ENCODE measurements at places on chromosomes 12 and 14.

DNA sequence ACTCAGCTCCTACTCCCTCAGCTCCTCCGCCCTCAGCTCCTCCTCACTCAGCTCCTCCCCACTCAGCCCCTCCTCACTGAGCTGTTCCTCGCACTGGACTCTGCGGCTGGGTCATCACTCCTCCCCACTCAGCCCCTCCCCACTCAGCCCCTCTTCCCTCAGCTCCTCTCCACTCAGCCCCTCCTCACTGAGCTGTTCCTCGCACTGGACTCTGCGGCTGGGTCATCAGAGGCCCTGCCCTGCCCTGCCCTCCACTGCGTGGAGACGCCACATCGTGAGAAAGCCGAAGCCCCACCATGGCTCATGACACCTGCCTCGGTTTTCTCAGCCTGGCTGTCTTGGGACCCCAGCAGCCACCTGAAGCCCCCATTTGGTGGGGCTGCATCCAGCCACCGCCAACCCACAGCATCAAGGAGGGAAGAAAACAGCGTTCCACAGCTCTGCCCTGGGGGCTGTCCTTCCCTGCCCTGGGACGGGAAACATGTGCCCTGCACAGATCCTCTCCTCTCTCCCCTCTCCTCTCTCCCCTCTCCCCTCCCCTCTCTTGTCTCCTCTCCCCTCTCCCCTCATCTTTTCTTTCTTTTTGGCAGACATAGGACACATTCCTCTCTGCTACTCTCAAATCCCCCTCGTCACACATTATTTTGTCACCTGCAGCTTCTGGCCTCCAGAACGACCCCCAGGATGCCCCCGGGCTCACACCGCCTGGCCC, 17.7 kb downstream of the NOC4L start:
- peak; percentile 11 for DNase-seq

DNA sequence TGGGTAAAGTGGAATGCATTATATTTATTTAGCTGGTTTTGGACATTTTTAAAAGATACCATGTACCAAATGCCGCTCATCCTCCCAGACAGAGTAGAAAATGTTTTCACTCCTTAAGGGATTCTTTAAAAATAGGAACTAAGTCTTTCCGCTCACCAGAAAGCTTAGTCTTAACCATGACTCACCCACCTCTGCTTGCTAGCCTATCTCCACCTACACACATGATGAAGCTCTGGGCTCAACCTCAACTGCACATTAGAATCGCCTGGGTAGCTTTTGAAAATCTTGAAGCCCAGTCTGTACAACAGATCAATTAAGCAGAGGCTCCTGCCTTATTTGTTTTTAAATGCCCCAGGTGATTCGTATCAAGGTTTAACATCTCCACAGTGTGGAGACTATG, 260.5 kb downstream of the NEDD1 start:
- DNase-seq = peak; percentile 19

DNA sequence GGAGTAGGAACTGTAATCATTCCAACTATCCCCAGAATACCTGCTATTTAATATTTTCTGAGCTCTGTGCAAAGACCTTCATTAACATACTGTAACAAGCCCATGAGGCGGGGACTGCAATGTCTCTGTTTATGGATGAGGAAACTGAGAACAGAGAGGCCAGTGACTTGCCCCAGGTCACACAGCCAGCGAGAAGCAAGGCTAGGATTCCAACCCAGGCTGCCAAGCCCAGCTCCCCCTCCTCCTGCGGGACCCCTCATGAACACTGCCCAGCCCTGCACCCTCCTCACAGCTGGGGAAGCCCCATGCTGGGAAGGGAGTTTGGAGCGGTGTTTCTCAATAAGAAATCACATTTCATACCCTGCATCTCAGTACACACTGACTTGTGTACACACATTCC, 10.9 kb downstream of the HVCN1 start:
- no peak for DNase-seq

DNA sequence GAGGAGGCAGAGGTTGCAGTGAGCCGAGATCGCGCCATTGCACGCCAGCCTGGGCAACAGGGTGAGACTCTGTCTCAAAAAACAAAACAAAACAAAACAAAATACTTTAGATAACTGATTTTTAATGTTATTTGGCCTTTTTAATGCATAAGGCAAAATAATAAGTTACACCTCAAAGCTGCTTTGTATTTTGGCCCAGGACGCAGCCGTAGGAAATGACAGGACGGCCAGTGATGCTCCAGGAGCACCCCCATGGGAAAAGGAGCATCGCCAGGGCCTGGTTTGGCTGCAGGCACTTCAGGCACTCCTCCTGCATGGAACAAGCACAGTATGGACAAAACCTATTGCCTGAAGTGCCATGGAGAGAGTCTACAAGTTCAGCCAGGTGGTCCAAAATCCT, 3.5 kb upstream of the NFKBIA start:
- DNase-seq = no peak

- DNase-seq = no peak
Measured at GRCh38 chr12:97211416-97211930, 251.1 kb upstream of the RMST start.
